ENCODE measurements at places on chromosomes 13 and 19.

GRCh38 chr13:110354123-110354627 is 47.1 kb downstream of the COL4A2 start:
- DNase-seq, result no peak

- no peak for DNase-seq
Measured at GRCh38 chr19:30896554-30896953, 452.7 kb downstream of the TSHZ3 start.

DNA sequence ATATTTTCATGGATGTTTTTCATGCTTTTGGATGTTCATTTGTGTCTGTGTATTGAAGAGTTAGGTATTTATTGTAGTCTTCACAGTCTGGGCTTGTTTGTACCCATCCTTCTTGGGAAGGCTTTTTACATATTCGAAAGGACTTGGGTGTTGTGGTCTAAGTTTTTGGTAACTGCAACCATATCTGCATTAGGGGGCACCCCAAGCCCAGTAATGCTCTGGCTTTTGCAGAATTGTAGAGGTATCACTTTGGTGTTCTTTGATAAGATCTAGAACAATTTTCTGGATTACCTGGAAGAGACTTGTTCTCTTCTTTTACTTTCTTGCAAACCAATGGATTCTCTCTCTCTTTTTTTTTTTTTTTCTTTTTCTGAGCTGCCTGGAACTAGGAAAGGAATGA is 581.3 kb downstream of the DACH1 start:
- no peak for DNase-seq

- DNase-seq, result no peak
Measured at GRCh38 chr13:107931056-107931455, 284.3 kb downstream of the LIG4 start.

GRCh38 chr19:16258440-16258903 is 60.8 kb downstream of the AP1M1 start:
- DNase-seq, result no peak

DNA sequence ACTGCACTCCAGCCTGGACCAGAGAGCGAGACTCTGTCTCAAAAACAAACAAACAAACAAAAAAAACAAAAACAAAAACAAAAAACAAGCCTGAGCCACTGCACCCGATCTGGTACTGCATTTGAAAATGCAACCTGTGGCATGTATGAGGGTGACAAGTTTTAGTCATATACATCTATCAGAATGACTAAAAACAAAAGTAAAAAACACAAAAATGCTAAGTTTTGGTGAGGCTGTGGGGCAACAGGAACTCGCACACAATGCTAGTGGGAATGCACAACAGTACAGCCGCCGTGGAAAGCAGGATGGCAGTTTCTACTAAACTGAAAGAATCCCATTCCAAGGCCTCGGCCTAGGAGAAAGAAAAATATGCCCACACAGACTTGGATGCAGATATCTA is 7.8 kb downstream of the EBPL start:
- DNase-seq, result no peak

GRCh38 chr19:55648585-55649267 is 714 bp downstream of the CCDC106 start:
- no peak for DNase-seq

DNA sequence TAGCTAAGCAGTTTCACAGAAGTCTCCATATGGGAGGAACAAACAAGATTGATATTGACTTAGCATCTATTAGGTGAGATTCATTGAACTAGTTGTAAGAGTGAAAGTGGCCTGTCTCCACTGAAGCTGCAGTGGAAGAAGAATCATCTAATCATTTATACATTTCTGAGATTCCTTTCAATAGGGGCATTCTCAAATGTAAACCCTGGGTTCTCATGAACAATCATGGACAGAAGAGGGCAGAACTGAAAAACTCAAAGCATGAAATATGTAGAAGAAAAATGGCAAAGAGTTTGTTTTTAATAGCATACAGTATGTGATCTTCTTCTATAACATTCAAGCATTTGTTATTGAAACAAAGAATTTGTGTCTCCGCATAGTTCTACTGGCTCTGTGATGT is 17.6 kb upstream of the POSTN start:
- no peak for DNase-seq

GRCh38 chr13:98813993-98814392 is 61.5 kb upstream of the SLC15A1 start:
- DNase-seq, result no peak

GRCh38 chr19:32671883-32672593 is 2.9 kb downstream of the ANKRD27 start:
- DNase-seq, result no peak

Measured in hippocampal formation (tissue), 2 donors.